Mononuclear cell (primary cell): ENCODE measurements at places on chromosomes 4 and X. TPM values are rescaled to one million over a fixed set of nuclear protein-coding genes. Genes with fewer than 3 reads are reported as not detected.

Gene BEX5
- total RNA-seq: 6.8 TPM

Gene PNMA6F
- total RNA-seq: not detected

Gene APLN
- total RNA-seq: not detected

Gene ADH1A
- not detected for total RNA-seq

Gene SPANXB1
- not detected for total RNA-seq

Gene L1CAM
- total RNA-seq: 0.52 TPM

Gene STARD8
- 2.0 TPM for total RNA-seq

Gene TMPRSS11D
- not detected for total RNA-seq

Gene SLITRK2
- total RNA-seq: not detected

Gene FREM3
- not detected for total RNA-seq

Gene SYTL5
- total RNA-seq: not detected

Gene ARHGAP6
- total RNA-seq: 5.4 TPM

Gene F8A1
- total RNA-seq: 10.2 TPM

Gene RIBC1
- 1.0 TPM for total RNA-seq

Gene DUX4
- not detected for total RNA-seq

Gene EMCN
- 0.10 TPM for total RNA-seq

Gene SGMS2
- total RNA-seq: 8.6 TPM

Gene MTTP
- total RNA-seq: 0.63 TPM

Gene F8A3
- total RNA-seq: 1.5 TPM

Gene VCX
- total RNA-seq: not detected

Gene GAGE13
- total RNA-seq: not detected

Gene TRIM75
- total RNA-seq: not detected

Gene POU3F4
- not detected for total RNA-seq

Gene KIAA1210
- not detected for total RNA-seq

Gene TBX22
- not detected for total RNA-seq

Gene PASD1
- total RNA-seq: not detected

Gene GC
- not detected for total RNA-seq

Gene INTS12
- 21.4 TPM for total RNA-seq

Gene NELFA
- 17.9 TPM for total RNA-seq

Gene RTL3
- not detected for total RNA-seq

Gene PROM1
- 0.31 TPM for total RNA-seq

Gene NAT8L
- total RNA-seq: 0.10 TPM

Gene WAS
- total RNA-seq: 64.3 TPM
